ENCODE measurements at places on chromosomes 11 and 22.

DNA sequence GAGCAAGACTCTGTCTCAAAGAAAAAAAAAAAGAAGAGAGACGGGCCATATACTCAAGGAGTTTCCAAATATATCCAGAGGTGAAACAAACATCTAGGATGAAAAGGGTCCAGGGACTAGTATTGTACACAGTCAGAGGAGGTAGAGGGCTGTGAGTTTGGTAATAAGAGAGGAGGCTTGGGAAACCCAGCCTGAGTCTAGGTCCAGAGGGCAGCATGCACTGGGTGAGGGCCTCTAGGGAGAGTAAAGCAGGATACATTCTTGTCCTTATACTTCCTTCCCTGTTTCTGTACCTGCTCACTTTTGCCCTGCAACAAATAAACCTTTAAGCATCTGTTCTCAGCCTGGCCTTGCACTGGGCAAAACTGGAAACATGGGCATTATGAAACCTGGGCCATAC is 31.5 kb downstream of the STIM1 start:
- no peak for DNase-seq

- no peak for DNase-seq
Measured at GRCh38 chr11:47983464-47984397, 3.4 kb downstream of the PTPRJ start.

- no peak for DNase-seq
Measured at GRCh38 chr11:71209181-71209580, 43.2 kb downstream of the SHANK2 start.

DNA sequence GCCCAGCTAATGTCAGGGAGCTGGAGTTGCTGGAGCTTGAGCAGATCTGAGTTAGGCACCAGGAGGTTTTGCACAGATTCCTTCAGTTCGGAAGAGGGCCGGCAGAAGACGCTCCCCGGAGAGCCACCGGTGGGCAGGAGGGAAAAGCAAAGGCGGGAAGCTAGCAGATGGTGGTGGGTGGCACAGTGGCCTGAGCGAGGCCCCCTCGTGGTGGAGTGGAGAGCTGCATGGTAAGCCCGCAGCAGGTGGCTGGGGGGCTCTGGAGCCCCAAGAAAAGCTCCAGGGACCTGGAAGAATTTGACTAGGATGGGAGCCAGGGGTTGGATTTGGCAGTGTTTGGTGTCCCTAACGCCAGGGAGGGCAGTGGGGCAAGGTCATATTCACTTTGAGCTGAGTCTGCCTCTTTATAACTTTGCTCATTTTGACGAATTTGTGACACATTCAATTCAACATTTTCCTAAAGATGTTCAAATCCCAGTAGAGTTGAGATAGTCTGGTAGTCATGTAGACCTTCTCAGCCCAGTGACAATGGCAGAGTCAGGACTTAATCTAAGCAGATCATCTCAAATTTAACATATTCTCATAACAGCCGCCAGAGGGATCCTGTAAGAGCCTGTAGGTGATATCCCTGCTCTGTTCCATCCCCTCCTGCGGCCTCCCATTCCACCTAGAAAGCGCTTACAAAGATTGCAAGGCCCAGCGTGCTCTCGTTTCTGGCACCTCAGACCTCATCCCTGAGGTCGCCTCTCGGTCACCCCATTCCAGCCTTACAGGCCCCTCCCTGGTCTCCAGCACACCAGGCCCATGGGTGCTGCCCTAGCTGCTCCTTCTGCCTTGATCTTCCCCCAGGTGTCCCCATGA is 57.9 kb downstream of the TRIM29 start:
- no peak for DNase-seq

- DNase-seq: no peak
Measured at GRCh38 chr11:34151916-34152845, 46.8 kb downstream of the NAT10 start.

DNA sequence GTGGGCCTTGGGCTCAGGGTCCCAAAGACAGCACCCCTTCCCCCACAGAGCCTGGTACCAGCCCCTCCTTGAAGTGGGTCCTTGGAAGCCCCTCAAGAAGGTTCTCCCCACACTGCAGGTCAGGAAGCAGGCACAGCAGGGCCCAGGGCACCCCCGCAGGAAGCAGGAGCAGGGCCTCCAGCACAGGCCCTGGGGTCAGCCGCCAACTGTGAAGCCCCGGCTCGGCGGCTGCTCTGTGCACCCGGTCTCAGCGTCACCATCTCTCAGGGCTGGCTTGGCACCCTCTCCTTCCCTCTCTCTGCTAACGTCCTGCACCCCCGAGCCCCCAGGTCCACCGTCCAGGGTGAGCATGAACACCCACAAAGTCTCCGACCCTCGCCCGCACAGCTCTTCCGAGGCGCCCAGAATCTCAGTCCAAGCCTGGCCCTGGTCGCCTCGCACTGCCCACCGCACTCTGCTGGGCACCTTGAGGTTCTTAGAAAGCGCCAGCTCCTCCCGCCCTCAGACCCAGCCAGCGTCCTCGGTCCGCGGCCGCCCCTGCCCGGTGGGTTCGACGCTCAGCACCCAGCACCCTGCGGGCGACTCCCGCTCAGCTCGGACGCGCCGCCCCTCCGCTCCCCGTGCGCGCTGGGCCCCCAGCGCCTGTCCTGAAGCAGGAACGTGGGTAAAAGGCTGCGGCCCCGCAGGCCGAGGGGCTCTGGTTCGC is 1.4 kb upstream of the SIGIRR start:
- DNase-seq: no peak

DNA sequence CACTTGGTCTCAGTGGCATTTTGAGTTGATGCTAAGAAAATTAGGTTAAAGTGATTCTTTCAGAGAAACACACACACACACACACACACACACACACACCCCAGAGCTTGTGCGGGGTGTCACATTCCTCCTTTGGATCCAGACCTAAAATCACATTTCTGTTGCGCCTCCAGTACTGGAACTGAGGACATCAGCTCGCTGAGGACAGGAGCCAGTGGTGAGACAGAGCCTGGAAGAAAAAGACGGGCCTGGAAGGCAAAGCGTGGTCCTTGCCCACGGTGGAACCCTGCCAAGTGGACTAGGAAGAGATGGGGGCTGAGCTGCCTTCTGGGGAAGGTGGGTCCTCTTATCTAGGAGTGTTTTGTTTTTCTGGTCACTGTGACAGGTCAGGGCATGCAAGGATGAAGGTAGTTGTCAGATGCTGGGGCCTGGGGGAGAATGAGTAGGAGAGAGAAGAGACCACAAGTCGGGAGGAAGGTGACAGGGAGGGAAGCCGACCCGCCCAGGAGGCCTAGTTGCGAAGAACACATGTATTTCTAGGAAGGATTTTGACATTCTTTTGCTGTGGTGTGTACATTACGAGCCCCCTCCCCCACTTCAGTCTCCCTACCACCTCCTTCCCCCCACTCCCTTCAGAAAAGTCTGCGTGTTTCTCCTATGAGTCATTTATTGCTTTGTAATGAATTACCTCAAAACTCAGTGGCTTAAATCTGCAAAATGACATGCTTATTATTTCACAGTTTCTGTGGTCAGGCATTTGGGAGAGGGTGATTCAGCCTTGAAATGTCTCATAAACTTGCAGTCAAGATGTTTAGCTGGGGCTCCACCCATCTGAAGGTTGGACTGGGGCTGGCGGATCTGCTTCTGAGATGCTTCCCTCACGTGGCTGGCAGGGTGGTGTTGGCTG is 4.8 kb upstream of the ELFN2 start:
- no peak for DNase-seq

DNA sequence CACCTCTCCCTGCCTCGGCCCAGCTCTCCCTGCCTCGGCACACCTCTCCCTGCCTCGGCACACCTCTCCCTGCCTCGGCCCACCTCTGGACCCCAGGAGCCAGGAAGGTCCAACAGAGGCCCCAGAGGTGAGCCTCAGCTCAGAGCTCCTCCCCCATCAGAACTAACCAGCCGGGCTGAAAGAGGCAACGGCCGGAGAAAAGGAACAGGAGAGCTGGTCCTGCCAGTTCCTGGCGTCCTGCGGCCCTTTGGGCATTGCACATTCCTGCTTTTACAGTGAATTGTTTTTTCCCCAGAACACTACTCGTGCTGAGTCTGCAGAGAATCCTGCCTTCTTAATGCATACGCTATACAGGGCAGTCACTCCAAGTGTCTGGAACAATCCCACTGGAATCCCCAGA is 45.8 kb downstream of the LMO1 start:
- no peak for DNase-seq

- no peak for DNase-seq
Measured at GRCh38 chr11:11500744-11501487, 120.9 kb downstream of the GALNT18 start.
